NCI-H1092 treated with DMSO at 0.1 percent for 48 hours (cell line): ENCODE measurements at places on chromosomes 16 and 17.

DNA sequence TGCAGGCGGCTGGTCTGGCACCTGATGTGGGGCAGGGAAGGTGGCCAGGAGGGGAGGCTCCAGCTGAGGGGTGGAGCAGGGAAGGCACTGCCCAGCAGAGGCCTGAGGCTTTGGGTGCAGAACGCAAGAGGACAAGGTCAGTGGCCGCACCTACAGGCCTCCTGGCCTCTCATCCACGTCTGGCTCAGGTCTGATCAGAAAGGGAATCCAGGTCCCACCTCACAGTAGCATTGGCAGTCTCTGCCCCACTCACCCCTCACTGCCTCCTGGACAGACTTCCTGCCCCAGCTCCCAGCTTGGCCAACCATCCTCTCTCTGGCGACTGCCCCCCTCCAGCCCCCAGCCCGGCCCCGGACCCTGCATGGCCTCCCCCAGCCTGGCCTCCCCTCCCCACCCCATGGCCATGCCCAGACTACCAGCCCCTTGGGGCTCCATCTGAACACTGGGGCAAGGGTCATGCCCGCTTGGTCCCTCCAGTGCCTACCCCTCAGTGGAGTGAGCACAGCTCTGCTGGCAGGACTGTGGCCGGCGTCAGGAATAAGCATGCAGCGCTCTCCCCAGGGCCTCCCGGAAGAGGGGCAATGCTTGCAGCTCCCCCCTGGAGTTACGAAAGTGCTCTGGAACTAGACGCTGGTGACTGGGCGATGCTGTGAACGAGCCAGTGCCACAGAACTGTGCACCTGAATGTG is 4.6 kb downstream of the UTS2R start:
- no peak for DNase-seq

GRCh38 chr17:40313668-40314583 is 4.9 kb downstream of the RARA start:
- DNase-seq, result peak; percentile 92

GRCh38 chr16:23968176-23968575 is 132.4 kb downstream of the PRKCB start:
- no peak for DNase-seq

- no peak for DNase-seq
Measured at GRCh38 chr17:75370286-75370915, 35.1 kb downstream of the GRB2 start.

- DNase-seq, result no peak
Measured at GRCh38 chr17:77213778-77214132, 73.0 kb downstream of the SEC14L1 start.

DNA sequence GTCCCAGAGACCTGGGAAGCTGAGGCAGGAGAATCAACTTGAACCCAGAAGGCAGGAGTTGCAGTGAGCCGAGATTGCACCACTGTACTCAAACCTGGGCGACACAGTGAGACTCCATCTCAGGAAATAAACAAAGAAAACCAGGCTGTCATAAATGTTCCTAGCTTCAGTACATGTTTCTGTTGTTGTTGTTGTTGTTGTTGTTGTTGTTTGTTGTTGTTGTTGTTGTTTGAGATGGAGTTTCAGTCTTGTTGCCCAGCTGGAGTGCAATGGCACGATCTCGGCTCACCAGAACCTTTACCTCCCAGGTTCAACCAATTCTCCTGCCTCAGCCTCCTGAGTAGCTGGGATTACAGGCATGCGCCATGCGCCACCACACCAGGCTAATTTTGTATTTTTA is 452.5 kb downstream of the HS3ST3B1 start:
- DNase-seq, result no peak

GRCh38 chr16:16161319-16161718 is 62.0 kb downstream of the ABCC6 start:
- no peak for DNase-seq

DNA sequence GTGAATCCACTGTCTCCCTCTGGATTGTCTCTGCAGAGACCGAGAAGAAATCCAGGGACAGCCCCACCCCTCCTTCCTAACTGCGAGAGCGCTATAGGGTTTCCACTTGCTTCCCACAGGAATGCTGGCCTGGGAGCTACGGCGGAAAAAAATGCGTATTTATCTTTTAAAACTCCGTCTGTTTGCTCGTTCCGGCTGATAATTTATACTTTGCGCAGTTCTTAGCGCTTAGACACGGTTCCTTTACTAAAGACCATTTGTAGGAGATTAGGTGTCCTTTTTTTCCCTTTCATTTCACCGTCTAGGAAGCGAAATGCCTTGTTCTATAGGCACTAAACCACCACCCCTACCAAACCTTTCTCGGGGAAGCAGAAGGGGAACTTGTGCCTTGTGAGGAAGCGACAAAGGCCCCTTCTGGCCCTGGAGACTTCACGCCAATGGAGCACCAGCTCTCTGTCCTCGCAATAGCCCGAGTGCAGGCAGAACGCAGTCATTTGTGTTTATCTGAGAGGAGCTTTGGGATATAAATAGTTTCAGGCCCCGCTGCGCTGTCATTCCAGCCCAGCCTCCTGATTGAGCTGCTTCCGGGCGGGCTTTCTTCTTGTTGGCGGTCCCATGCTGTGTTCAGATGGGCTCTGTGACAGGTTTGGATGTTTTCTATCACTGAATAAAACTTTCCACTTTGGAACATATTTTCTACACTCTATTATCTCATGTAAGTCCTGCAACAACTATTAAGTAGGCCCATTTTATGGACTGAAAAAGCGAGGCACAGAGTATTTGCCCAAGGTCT is 791 bp upstream of the SUPT4H1 start:
- DNase-seq, result no peak

DNA sequence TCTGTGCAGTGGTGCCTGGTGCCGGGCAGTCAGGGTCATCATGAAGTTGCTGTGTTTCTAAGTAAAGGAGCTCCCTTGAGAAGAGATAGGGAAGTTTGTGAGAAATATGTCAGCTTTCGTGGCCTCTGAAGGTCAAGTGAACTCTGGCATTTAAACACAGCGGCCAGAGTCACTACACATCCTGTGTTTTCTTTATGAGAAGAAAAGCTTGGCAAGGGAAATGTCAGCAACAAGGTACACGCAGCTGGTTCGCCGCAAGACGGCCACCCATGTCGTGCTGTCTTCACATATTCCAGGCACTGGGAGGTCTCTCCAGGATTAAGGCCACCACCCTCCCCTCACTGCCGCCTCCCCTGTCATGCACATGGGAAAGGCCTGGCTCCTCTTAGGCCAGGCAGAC is 33.2 kb upstream of the PEMT start:
- DNase-seq, result no peak

- no peak for DNase-seq
Measured at GRCh38 chr17:28395426-28395825, 10.6 kb downstream of the SLC46A1 start.

DNA sequence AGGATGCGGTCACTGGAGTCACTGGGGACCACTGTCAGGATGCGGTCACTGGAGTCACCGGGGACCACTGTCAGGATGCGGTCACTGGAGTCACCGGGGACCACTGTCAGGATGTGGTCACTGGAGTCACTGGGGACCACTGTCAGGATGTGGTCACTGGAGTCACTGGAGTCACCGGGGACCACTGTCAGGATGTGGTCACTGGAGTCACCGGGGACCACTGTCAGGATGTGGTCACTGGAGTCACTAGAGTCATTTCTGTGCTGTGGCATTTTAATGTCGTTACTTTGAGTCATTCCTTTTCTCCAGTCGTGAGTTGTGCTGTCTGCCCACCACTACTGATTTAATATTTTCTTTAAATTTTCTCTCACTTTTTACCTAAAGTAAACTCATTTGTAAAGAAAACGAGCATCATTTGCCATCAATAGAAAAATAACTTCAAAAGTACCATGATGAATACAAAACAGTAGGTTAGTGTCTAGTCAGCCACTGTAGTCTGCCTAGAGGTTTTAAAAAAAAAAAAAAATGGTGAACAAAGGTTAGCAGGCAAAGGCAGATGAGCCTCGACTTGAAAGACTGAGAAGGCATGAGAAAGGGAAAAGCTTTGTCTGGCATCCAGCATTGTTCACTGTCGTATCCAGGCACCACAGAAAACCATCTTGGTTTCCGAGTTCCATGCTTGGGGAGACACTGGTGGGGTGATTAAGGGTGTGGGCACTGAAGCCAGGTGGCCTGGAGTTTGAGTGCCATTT is 346.6 kb downstream of the SNX29 start:
- DNase-seq, result no peak

DNA sequence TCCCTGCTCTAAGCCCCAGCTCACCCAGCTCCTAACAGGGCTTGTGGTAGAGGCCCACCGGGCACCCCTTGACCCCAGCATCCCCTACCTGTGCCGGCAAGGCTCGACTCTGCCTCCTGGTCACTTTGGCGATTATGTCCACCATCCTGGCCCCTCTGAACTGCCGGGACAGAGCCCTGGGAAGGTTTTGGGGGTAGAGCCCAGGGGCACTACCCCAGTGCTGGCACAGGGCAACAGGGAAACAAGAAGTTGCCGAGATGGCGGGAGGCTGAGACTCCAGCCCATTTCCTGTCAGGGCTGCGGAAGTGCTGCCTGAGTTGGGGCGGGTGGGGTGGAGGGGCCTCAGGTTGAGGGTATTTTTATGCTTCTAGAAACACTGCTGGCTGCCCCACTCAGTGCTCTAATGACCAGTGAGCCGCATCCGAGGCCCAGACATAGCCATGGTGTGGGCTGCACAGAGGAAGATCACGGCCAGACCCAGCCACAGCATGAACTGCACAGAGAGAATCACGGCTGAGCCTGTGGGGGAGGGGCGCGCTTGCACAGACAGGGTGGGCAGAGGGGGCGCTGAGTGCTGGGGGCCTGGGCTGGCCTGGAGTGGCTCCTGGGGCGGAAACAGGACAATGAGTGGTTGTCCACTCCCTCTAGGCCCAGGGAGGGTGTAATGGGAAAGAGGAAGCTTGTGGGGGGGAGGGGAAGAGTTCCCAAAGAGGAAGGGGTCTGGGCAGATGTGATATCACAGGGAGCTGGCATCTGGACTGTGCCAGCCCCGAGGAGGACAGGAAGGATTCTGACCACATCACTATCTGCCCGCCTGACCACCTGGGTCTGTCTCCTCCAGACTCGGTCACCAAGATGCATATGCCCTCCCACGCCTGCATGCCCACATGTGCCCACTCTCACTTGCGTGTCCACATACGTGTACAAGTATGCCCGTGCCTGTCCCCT is 22.3 kb downstream of the ARHGAP27 start:
- DNase-seq, result no peak

GRCh38 chr17:77802811-77803220 is 155.7 kb upstream of the TNRC6C start:
- peak; percentile 88 for DNase-seq

DNA sequence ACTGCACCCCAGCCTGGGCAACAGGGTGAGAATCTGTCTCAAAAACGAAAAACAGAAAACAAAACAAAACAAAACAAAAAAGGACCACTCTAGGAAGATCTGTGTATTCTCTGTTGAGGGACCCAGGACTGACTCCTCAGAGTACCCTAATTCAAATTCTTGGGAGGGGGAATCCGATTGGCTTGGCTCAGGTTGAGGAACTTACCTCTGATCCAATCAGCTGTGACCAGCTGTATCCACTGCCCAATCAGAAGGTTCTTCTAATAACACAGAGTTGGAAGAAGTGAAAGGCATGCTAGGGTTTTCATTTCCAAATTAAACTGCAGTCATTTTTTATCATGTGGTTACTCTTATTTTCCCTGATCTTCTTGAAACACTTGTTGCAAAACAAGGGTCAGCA is 105.9 kb upstream of the CACNG3 start:
- DNase-seq, result no peak

GRCh38 chr16:24036614-24037013 is 200.8 kb downstream of the PRKCB start:
- peak; percentile 42 for DNase-seq

- no peak for DNase-seq
Measured at GRCh38 chr17:76884995-76885893, 17.0 kb downstream of the MGAT5B start.

- DNase-seq, result no peak
Measured at GRCh38 chr16:62661435-62661834, 625.2 kb upstream of the CDH8 start.

DNA sequence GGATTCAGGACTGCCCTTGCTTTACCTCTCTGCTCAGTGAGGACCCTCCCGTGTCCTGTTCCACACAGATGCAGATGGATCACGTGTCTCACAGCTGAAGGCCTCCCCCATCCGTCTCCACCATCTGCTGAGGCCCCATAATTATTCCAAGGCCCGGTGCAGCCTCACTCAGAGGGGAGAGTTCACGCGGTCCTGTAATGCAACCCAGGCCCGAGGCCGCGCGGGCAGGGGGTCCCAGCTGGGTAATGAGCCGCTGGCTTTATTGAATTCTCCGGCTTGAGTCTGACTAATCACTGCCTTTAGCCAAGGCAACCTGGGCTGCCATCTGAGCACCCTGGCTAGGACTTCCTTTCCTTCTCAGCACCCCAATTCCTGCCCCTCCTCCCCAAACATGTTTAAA is 4.4 kb upstream of the WFIKKN2 start:
- no peak for DNase-seq

DNA sequence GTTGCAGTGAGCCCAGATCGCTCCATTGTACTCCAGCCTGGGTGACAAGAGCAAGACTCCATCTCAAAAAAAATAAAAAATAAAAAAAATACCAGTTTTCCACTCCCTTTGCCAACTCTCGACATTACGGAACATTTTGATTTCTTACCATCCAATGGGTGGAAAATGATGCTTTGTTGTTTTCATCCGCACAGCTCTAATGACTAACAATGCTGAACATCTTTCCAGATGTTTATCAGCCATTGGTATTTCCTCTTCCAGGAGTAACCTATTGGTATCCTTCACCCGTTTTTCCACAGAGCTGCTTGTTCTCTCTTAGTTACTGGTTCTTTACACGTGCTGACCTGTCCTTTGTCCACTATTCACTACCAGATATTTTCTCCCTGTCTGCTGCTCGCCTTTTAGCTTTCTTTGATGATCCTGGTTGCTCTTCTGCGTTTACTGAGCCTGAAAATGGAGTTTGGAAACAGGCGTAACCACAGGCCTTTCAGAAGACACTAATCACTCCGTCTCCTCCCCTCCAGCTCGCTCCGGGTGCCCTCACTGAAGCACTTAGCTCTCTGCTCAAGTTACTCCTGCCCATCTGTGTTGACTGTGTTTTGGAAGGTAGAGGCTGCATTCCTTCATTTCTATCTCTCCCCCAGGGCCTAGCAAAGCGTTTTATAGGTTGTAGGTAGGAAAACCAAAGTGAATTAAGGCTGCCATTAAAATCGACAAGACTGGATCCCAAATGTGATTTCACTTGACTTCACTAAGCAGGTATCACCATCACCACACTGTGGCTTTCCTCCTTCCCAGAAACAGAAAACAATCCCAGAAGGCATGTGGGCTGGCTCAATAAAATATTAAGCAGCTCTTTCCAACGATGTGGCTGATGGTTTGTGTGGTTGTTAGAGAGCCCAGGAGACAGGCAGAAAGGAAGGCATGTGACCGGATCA is 8.9 kb downstream of the SHPK start:
- no peak for DNase-seq

GRCh38 chr16:88634141-88634993 is 4.0 kb upstream of the IL17C start:
- no peak for DNase-seq

- DNase-seq, result no peak
Measured at GRCh38 chr16:2858245-2859025, 465 bp upstream of the PRSS22 start.

- no peak for DNase-seq
Measured at GRCh38 chr17:62706598-62707424, 79.3 kb downstream of the MRC2 start.

GRCh38 chr16:83727018-83727417 is 80.8 kb upstream of the HSBP1 start:
- no peak for DNase-seq

GRCh38 chr16:53898993-53899392 is 195.0 kb downstream of the FTO start:
- no peak for DNase-seq

GRCh38 chr16:28290859-28291254 is 1.5 kb upstream of the SBK1 start:
- no peak for DNase-seq

- DNase-seq, result no peak
Measured at GRCh38 chr17:45919136-45919535, 24.8 kb downstream of the MAPT start.
